ENCODE measurements at places on chromosomes 13 and 19. TPM values are rescaled to one million over a fixed set of nuclear protein-coding genes. Genes with fewer than 3 reads are reported as not detected.

DNA sequence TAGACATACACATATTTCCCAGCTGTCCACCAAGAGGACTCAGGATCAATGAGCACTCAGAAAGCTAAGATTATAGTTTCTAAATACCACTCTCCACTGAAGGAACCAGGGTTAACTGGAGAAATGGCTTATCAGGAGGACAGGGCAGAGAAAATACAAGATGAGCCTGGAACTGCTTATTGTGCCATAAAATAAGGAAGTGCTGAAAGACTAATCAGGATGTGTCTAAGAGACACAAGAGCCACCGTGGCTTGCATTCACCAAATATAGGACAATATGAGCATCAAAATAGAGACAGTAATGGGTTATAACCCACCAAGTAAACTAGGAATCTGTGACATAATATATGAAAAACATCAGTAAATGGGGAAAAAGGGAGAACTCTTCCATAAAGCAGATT, 32.8 kb downstream of the KLF12 start:
- no peak for DNase-seq

DNA sequence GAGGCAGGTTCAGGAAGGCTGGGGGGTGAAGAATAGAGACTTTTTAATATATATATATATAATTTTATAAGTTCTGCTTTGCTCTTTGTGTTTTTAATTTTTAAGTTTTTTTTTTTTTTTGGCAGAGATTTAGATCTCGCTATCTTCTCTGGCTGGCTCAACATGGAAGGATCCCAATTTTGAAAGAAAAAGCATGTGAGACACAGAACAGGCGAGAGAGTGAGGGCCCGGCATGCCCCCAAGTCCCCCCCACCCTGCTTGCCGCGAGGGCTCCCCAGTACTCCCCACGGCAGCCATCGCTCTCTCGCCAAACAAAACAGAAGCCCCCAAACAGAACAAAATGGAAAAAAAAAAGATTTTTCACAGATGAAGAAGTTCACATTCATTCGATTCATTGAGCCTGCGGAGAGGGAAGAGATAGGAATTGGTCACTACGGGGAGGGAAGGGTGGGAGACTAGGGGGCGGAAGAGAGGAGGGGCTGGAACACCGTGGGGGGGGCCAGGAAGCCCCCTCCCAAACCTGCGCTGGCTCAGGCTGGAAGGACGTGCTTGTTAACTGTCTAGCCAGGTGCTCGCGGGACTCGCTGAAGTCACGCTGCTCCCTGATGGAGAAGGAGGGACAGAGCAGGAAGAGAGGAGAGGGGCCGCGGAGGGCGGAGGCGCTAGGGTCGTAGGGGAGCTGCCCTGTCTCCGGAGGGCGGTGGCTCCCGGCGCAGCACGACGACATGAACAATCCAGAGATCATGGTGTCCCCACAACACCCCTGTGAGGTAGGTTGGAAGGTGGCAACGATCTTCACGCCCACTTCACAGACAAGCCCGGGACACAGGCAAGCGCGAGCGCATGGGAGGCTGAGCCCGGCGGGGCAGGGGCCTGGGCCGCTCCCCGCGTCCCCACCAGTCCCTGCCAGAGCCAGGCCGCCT, 10.6 kb downstream of the KHSRP start:
- no peak for DNase-seq

Gene STOML3
- not detected for total RNA-seq

DNA sequence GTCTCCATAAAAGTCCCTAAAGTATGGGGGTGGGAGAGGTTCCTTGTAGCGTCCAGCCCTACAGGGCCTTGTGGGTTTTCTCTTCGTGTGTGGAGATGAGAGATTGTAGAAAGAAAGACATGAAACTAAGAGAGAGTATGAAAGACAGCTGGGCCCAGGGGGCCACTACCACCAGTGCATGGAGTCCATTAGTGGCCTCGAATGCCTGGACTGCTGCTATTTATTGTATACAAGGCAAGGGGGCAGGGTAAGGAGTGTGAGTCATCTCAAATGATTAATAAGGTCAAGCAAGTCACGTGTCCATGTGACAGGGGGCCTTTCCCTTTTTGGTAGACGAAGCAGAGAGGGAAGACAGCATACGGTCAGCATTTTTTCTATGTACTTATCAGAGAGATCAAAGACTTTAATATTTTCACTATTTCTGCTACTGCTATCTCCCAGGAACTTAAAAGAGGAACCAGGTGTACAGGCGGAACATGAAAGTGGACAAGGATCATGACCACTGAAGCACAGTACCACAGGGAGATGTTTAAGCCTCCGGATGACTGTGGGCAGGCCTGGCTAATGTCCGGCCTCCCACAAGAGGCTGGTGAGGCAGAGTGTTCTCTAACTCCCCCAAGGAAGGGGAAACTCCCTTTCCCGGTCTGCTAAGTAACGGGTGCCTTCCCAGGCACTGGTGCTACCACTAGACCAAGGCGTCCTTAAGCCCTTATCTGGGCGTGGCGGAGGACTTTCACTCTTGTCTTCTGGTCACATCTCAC, 25.5 kb downstream of the FGF21 start:
- DNase-seq, result no peak
